ENCODE measurements at places on chromosomes 13 and 19.

DNA sequence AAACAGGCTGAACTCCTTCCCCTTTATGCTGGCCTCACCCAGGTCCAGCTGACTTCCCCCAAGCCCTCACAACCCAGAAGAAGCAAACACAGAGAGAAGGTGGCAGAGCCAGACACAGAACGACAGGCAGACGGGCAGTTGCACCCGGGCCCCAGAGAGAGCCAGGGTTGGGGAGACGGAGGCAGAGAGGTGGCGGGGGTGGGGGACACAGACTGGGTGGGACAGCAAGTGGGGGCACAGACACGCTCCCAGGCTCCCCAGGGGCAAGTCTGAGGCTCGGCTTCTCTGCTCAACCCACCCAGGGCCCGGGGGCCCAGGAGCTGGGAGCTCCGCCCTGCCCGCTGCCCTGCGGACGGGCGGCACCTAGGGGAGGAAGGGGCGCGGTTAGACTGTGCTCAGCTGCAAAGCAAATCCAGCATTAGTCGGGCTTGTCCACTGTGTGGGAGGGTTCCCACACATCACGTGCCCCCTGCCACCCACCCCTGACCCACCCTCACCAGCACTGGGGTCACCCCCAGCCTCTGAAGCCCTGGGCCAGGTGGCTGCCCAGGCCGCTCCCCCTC lies 31.3 kb upstream of the ASF1B start:
- DNase-seq, result no peak

GRCh38 chr19:18586306-18586705 lies 2.3 kb upstream of the REX1BD start:
- no peak for DNase-seq

DNA sequence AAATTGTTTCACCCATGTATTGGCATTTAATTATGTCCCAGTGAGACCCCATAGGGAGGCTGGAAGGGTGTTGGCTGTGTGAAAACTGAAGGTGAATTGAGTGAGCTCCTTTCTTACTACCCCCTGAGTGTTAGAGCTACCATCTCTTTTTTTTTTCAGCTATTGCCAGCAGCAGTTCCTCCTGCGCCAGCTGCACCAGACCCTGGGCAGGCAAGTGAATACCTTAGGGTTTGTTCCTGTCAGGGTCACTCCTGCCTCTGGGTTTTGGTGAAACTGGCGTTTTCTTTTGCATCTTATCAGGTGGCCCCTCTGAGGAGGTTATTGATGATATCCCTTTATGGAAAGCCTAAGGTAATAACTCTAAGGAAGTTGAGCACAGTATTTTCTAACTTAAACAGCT lies 25.5 kb downstream of the CEACAM8 start:
- DNase-seq, result no peak

GRCh38 chr13:25225970-25226369 lies 53.9 kb upstream of the AMER2 start:
- no peak for DNase-seq

GRCh38 chr13:85565652-85566051 lies 233.6 kb downstream of the SLITRK6 start:
- no peak for DNase-seq

GRCh38 chr13:25132751-25133390 lies 36.9 kb downstream of the PABPC3 start:
- no peak for DNase-seq

DNA sequence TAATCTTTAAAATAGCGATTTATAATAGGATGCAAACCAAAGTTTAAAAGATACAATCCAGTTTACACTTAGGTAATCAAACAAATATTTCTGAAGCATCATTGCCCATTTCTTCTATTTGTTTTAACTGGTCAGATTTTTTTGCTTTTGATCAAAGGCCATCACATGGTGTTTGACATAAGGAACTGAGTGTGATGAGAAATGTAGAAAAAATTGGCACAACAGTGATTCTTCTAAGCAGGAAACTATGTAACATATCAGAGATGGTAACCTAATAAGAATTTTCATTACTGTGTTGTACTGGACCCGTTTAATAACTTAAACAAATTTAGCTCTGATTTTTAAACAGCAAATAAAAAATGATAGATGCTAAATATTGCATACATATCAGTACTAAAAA lies 644.7 kb upstream of the KLF12 start:
- DNase-seq, result no peak

GRCh38 chr13:39862900-39863299 lies 207.4 kb downstream of the COG6 start:
- DNase-seq, result no peak

DNA sequence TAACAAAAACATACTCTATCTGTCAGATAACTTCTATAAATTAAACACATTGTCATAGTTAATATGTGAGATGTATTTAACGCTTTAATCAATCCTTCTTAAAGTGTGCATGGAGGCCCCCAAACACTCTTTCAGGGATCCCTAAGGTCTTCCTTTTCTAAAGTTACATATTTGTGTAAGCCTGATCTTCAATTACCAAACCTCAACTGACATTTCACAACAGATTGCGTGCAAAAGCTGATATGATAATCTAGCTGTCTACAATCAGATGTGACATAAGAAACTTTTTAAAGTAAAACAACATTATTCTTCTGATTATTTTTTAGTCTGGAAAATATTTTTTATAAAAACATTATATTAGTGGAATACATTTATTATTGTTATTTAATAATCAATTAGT lies 1850.4 kb downstream of the OLFM4 start:
- no peak for DNase-seq

DNA sequence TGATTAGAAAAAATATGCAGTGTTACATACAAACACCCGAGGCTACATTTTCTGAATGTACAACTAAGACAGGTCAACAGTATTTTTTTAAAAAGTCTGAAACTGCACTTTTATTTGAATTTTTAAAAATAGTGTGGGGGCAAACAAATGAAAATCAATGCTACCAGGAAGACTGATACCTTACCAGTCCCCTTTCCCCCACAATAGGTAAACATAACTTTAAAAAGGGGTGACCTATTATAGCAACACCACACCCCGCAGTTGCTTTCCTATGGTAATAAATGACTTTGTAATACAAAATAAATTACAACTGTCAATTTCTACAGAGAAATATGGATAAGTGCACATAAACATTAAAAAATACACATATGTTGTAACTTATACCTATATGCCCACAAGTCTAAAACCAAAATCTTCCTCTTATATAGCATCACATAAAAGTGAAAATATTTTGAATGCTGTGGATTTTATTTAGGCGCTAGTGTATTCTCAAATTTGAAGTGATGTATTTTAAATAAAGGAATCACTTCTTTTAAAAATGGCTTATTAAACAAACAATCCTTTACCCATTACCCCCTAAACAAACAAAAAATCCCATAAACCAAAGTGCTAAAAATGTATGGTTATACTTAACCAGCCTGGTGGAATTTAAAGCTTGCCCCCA lies 63.1 kb downstream of the KCNRG start:
- no peak for DNase-seq

DNA sequence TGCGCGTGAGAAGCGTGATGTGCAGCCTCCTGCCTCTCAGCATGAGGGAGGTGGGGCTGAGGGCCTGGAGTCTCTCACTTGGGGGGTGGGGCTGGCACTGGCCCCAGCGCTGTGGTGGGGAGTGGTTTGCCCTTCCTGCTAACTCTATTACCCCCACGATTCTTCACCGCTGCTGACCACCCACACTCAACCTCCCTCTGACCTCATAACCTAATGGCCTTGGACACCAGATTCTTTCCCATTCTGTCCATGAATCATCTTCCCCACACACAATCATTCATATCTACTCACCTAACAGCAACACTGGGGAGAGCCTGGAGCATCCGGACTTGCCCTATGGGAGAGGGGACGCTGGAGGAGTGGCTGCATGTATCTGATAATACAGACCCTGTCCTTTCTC lies 8.7 kb downstream of the CD177 start:
- DNase-seq, result no peak

DNA sequence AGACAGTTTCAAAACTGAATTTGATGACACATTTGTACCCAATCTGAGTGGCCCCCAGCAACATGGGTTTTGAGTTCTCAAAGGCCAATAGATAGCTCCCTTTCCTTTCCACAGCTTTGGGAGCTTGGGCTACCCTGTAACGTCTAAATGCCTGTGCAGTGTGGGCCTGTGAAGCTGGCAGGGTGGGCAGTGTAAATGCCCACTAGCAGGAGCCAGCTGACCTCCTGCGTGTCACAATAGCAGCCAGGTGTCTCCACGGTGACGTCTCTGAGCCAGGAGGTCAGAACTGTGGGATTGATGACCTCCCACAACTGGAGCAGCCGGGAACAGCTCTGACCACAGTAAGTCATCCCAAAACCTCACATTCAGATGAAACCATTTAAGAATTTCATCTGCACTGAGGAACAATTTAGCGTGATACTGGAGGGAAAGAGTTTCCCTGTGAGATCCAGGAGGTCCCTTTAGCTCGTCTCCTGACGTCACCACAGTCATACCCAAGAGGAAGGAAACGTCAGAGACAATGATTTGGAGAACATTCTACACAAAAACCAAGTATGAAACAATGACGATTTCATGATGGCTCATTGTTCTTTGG lies at the start of gene IPO5:
Gene IPO5, plus strand, starts transcription at position 300 of the 595 bp plus-strand sequence. CDS start 23,022 bp downstream, outside the sequence.
- DNase-seq, result no peak

Measured in stimulated activated CD8-positive, alpha-beta memory T cell treated with anti-CD3 and anti-CD28 coated beads, Interleukin-15, amount 100 ng/mL, for 4 hours (primary cell).